SK-MEL-5 (cell line): ENCODE measurements at places on chromosomes 6 and 20. TPM values are rescaled to one million over a fixed set of nuclear protein-coding genes. Genes with fewer than 3 reads are reported as not detected.
A peak's percentile ranks its signal among the peaks of the same experiment; 100 is the strongest.

DNA sequence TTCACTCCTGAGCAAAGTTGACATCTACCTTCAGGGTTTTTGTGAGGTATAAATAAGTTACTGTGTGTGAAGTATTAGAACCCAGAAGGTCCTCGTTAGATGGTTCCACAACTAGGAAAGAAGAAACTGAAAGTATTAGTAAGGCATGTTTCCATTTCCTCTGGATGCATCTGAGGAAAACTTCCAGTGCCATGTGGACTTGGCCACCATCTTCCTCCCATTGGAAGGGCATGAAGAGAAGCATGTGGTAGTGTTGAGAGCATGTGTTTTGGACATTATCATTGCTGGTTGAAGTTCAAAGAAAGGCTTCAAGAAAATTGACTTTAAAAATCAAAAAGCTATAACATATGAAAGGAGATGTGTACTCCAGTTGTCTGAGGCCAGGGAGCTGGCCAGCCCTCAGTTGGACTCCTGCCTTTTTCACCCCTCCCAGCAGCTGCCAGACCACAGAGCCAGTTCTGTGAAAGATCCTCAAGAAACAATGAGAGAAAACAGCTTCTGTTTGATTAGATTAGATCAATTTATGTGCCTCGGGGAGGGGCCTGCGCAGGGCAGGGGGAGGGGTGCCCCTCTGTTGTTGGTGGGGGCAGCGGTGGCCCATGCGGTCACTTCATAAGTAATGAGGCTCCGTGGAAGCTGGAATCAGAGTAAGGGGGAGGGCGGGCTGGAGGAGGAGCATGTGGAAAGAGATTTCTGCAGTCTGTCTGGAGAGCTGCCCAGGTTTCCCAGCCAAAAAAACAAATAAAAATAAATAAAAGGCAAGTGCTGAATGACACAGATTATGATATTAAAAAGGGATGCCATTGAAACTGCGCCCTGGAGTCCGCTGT is 154.0 kb downstream of the JARID2 start:
- DNase-seq: peak; percentile 79

GRCh38 chr20:3038454-3038853 is 5.0 kb upstream of the GNRH2 start:
- DNase-seq: no peak

Gene SLC17A2
- total RNA-seq: not detected in 2 replicates

GRCh38 chr6:106165885-106166485 is 79.8 kb downstream of the PRDM1 start:
- DNase-seq: no peak

GRCh38 chr6:54377776-54378175 is 69.5 kb downstream of the TINAG start:
- DNase-seq: no peak

Gene SLC17A1
- not detected in 2 replicates for total RNA-seq

Gene RPN2
- total RNA-seq: 628 and 702 TPM in 2 replicates

DNA sequence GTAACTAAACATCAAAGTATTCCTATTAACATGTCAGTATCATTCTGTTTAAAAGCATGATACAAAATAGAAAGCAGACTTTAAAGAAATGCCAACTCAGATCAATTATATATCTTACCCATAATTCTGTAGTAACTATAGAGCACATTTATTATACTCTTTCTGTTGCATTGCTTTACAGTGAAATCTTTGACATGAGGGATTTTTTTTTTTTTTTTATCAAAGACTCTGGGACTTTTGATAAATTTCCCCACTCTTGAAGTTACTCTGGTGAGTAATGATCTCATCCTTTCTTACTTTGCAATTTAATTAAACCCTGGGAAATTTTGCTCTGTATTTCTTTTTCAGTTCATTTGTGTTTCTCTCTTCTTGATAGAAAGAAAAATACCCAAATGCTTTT is 17.4 kb downstream of the ADGRF4 start:
- DNase-seq: no peak

DNA sequence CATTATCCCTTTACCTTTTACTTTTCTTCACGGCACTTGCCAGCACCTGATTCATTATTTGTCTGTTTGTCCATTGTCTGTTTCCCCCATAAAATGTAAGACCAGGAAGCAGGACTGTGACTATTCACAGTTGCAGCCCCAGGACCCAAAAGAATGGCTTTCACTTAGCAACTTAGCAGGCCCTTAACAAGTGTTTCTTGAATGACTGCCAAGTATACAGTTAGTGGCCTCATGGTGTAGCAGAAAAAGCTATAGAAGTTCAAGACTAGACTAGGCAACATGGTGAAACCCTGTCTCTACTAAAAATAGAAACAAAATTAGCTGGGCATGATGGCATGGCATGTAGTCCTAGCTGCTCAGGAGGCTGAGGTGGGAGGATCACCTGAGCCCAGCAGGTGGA is 4.3 kb downstream of the SLC26A8 start:
- no peak for DNase-seq

Gene RFX6
- 0.08 TPM in 1 of 2 replicates, not detected in the other for total RNA-seq
